GM23248 (cell line): ENCODE measurements at places on chromosomes 11 and 22. TPM values are rescaled to one million over a fixed set of nuclear protein-coding genes. Genes with fewer than 3 reads are reported as not detected.

DNA sequence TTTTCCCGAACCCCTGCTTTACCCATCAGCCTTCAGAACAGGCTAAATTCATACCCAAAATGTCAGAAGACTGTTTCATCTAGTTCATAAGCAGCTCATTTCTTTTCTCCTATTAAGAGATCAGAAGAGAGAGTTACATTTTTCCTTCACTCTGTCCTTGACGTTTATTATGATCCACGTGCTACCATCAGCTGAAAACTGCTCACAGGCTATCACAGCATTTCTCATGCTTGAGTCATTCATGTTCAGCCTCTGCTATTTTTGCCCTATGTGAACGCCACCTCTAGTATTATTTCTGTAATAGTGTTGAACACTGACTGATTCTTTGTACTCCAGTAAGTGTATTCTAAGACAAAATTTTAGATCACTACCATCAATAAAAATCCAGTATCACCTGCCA lies 51.9 kb downstream of the SLC1A2 start:
- peak; percentile 88 for DNase-seq

RTN4R gene
- 1.4 TPM in 1 of 2 replicates, not detected in the other for total RNA-seq

- peak; percentile 10 for DNase-seq
Observed at GRCh38 chr11:74839971-74840370, 91.3 kb downstream of the RNF169 start.

DNA sequence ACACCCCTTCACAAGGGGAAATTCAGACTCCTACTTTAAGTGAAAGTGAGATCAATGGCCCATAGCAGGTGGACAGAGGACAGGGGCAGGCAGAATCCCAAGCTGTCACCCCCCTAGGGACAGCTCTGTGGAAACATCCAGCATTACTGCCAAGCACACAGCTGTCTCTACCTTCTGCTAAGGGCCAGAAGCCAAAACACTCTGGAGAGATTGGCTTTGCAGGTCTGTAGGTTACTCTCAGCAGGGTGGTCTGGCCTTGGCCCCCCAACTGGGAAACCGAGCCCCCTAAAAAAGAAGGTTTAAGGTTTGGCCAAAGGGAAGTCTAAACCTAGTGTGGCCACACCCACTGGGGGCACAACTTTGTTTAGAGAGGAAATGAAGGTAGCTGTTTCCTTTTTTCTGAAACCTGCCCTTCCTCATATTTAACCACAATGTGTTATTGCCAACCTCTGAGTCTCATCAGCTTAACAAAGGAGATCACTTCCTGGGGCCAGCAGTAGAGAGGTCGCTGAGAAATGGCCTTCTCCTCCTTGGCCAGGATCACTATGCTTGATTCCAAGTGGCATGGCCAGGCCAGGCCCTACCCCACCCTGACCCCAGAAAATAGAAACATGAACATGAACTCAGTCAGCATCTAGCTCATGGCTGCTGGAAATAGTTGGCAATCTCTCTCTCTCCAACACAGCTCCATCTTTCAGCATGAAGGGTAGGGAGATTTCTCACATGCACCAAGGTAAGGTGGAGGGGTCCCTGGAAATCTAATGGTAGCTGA lies 25.9 kb upstream of the SCARF2 start:
- DNase-seq, result no peak

HEPN1 gene
- not detected in 2 replicates for total RNA-seq

- DNase-seq, result no peak
Observed at GRCh38 chr11:100963375-100963774, 166.2 kb downstream of the PGR start.

DNA sequence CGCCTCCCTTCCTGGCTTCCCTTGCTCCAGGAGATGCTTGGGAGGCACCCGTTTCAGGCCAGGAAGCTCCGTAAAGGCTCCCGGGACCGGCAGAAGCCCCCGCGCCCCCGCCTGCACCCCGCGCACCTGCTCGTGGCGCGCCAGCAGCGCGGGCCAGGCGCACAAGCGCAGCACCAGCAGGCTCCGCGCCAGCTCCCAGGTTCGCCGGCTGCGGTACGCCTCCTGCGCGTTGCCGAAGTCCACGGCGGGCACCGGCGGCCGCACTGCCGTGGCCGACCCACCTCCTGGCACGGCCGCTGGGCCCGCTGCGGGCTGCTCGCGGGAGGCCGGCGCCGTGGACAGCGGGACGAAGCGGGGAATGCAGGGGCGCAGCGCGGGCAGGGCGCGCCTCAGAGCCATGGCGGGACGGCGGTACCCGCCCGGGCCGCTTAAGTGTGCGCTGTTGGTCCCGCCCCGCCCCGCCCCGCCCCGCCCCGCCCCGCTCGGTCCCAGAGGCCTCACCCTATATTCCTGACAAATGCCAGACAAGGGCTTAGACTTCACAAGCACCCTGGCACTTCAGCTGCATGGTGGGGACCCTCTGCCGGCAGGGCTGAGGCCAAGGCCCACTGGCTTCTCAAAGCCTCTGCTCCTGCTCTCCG lies at the start of gene PRODH:
TSS of gene PRODH (minus strand) at position 405 of the 641 bp plus-strand sequence. CDS start at position 399, 6 bp downstream.
- DNase-seq, result no peak

- peak; percentile 99 for DNase-seq
Observed at GRCh38 chr22:35376728-35377472, 4.0 kb upstream of the HMOX1 start.

MOV10L1 gene
- total RNA-seq, result not detected in 2 replicates

DNA sequence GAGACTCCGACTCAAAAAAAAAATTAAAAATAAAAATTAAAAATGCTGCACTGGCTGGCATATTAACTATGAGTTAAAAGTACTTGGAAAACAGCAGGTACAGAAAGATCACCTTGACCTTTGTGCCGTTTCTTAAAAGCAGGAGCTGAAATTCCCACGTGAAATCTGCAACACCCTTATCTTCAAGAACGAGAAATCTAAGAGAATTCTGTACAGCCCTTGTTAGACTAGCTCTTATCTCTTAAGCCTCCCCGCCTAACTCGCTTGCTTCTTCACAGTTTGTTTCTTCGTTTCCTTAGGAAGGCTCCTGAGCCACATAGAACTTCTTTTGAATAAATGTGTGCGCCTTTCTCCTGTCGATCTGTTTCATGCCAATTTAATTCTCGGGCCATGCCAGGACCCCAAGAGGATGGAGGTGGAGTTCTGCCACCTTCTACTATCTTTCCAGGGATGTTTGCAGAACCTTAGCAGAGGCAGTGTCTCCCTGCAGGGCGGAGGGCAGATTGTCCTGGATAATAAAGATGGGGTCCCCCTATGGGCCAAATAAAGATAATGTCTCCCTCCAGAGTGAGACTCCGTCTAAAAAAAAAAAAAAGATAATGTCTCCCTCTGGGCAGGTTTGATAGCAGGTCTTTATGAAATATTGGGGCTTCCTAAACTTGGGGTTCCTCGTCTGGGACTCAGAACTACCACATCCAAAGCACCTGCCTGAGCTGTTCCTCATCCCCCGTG lies 27.4 kb upstream of the SYT8 start:
- no peak for DNase-seq

TREH gene
- not detected in 2 replicates for total RNA-seq

GRCh38 chr11:131206671-131207070 lies 163.7 kb upstream of the NTM start:
- no peak for DNase-seq

DNA sequence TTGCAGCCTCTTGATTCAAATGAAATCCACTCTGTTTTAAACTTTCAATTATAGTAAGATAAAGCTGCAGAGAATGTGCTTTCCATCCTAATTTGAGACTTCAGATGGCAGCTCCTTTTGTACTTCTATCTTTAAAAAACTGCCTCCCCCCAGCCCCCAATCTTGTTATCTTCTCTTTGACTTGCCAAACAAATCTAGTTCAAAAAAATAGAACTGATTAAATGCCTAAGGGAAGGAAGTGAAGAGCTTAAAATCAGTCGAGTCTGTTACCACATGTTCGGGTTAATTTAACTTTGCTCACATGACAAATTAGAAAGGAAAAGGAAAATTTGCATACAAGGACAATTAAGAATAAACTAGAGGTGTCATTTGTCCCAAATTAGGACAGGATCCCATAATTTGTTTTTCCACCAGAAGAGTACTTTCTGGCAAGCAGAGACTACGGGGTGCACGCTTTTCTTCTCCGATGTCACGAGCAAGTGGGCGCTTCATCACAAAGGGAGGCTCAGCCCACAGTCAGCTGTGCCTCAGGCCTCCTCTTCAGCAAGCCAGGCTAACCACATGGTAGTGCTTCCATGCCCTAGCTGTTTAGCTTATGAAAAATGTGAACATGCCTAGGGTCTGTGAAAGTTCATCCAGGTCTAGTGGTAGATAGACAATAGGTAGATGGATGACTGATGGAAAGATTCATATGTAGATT lies 69.0 kb upstream of the LDLRAD3 start:
- no peak for DNase-seq

- DNase-seq, result no peak
Observed at GRCh38 chr11:46721286-46721685, 2.3 kb downstream of the F2 start.

DNA sequence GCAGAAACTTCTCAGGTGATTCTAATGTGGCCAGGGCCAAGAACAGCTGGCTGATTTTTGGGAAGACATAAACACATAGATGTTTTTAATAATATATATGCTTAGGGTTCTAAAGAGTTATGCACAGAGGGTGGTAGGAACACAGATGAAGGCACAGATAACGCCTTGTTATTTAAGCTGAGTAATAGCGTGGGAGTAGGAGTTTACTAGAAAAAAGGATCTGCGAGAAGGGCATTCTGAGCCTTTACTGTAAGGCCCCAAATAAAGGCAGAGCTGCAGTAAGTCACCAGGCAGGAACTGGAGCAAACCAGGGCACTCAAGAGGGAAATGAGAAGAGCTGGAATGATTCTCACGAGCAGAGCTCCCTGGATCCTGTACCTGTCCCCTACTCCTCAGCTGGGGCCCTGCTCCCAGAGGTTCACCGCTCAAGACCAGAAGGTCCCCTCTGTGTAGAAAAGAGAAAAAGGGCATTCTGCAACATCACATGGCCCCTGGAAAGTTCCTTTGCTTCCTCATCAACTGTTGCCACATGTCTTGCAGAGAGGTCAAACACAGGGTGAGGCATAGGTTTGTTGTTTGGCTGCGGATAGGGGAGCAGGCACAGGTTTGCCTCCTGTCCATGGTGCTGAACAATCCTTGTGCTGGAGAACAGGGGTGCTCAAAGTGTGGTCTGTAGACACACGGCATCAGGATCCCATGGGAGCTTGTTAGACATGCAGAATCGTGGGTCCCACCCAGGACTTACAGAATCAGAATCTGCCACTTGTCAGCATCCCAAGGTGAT lies 125.7 kb downstream of the TENM4 start:
- peak; percentile 14 for DNase-seq

TRIM44 gene
- 17.3 and 37.1 TPM in 2 replicates for total RNA-seq

DNA sequence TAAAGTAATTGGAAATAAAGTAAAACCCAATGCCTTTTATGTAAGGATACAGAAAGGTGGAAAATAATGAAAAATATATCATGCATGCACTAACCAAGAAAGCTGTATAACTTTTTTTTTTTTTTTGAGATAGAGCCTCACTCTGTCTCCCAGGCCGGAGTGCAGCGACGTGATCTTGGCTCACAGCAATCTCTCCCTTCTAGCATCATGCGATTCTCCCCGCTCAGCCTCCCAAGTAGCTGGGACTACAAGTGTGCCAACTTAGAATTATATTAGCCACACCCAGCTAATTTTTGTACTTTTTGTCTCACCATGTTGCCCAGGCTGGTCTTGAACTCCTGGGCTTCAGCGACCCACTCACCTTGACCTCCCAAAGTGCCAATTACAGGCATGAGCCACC lies 4.5 kb downstream of the GGT5 start:
- no peak for DNase-seq

GRCh38 chr11:65047581-65048422 lies 6.8 kb downstream of the SAC3D1 start:
- peak; percentile 51 for DNase-seq

GRCh38 chr22:46638601-46639431 lies 18.6 kb downstream of the GRAMD4 start:
- DNase-seq, result peak; percentile 51

SEC14L2 gene
- total RNA-seq, result 41.9 and 54.6 TPM in 2 replicates

DNA sequence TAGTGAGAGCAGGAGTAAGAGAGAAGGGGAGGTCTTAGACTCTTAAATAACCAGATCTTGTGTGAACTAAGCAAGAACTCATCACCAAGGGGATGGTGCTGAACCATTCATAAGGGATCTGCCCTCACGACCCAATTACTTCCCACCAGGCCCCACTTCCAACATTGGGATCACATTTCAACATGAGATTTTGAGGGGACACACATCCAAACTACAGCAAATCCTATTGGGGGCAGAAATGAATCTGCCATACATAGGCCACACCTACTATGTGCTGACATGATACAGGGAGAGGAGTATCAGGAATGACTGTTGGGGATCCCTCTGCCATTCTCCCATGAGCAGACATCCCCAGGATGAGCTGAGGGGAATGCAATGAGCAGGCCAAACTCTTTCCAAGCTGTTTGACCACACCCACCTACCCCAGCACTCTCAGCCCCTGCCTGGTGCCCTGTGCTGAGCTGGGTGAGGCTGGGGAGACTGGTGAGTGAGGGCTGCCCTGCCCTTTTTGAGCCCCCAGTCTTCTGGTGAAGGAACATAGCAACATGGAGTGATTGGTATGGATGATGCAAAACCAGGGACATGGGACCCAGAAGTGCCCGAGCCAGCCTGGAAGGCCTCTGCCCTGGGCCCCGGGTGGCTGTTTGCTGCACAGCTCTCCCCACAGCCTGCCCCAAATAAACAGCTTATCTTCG lies 1.2 kb upstream of the GTSE1 start:
- DNase-seq, result peak; percentile 10

SHANK2 gene
- 0.22 and 3.9 TPM in 2 replicates for total RNA-seq

YAP1 gene
- 118 and 136 TPM in 2 replicates for total RNA-seq

- no peak for DNase-seq
Observed at GRCh38 chr11:15911377-15912044, 444.8 kb downstream of the SOX6 start.

GRCh38 chr11:79663017-79663416 lies 222.2 kb upstream of the TENM4 start:
- DNase-seq, result no peak

RAG2 gene
- not detected in 2 replicates for total RNA-seq

ADAMTS8 gene
- total RNA-seq, result under 0.01 and 0.63 TPM in 2 replicates

- peak; percentile 68 for DNase-seq
Observed at GRCh38 chr11:75815345-75816168, 547 bp downstream of the UVRAG start.

OR52D1 gene
- not detected in 2 replicates for total RNA-seq
